ENCODE measurements at places on chromosomes 13 and 19.

DNA sequence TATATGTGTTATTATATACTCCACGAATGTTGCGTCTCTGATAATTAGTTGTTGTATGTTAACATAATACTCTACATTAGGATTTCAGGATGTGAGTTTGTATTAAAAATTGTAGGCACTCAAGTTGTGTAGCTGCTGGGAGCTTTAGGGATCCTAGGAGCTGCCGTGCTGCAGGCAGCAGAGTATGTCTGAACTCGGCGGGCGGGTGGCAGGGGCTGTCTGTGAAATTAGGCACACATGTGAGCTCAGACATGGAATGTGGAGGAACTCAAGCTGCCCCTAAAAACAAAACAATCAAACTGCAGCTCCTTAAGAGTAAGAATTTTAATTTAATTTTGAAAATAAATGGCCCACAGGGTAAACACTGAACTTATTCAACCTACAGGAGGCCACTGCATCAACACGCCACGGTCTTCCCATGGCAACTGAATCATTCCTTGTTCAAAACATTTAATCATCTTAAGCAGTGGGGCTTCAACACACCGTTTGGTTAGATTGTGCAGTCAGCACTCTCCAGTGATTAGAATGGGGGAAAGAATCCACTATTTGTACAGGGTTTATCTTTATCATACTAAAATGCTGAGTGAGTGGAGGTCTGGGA, 22.7 kb downstream of the SERTM1 start:
- no peak for DNase-seq

GRCh38 chr13:64369121-64369520, 2861.0 kb downstream of the PCDH9 start:
- no peak for DNase-seq

DNA sequence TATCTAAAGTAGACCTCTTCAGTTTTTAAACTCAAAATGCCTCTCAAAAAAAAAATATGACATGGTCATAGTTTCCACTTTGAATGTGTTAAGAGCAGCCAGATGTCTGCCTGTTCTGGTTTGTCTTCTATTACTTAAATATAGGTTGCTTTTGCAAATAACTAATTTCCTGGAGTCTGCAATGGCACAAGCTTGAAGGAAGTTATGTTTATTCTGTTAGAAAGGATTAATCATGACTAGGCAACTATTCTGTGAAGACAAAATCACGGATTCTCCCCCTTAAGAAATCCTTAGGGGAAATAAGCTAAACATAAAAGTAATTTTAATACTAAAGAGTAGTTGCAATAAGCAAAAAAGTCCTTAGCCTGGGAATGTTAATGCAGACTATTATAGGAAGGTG, 26.3 kb downstream of the SKA3 start:
- no peak for DNase-seq

- DNase-seq = no peak
Measured at GRCh38 chr19:45577111-45577905, 7.3 kb downstream of the OPA3 start.

DNA sequence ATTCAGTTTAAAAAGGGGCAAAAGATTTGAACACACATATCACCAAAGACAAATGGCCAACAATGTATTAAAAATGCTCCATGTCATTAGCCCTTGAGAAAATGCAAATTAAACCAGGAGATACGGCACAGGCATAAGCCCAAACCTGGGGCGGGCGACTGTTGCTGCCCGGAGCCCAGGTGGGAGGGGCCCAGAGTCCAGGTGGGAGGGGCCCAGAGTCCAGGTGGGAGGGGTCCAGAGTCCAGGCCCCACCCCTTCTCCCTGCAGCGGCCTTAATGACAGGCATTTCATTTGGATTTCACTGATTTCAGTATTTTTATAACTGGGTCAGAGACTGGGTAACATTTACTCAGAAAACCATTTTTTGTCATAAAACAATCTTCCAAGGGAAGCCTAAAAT, 78.2 kb downstream of the RASA3 start:
- no peak for DNase-seq

DNA sequence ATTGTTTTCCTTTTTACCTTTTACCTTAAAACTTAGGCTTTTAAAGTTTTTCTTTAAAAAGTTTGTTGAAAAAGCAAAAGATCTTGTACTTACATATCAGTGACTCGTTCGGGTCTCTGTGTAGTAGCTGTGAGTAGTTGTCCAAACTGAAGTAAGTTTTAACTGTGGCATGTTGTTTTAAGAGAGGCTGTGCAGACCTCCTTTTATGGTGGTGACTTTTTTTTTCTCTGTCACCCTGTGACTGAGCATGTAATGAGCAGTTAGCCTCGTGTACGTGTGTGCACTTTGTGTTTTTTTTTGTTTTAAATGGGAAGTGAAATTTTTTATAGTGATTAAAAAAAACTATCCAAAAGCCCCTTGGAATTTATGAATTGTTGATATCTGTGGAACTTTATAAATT, at the start of gene GPR183:
TSS of gene GPR183 (minus strand) at position 153 of the 400 bp plus-strand sequence. CDS start 11,254 bp downstream, outside the sequence.
- DNase-seq = no peak

DNA sequence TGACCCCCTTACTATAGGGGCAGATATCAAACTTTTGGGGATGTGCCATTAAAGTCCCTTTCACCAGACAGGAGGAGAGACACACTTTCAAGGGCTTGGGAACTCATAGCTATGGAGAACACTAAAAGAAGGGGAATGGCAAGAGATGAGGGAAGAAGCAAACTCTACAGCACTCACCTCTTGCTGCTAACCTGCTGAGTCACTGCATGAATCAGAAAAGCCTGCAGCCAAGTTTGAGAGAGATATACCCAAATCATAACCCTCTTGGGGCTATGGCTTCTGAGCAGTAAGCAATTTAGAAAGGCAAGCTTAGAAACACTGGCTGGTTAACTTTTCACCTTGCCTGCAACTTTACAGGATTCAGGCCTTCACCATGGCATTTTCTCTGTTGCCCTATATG, 1028.0 kb downstream of the UQCRFS1 start:
- no peak for DNase-seq

DNA sequence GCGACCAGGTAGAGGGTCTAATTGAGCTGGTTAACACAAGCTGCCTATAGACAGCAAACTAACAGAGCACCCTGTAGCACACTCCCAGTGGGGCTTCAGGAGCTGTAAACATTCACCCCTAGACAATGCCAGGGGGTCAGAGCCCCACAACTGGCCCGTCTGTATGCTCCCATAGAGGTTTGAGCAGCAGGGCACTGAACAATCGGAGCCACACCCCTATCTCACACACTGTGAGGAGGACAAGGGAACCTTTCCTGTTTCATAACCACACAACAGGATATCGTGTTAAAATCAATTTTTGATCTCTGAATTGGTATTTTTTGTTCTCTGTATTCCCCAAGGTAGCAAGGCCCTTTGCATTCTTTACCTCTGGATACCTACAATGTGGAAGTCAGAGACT, 266.1 kb downstream of the SPRY2 start:
- no peak for DNase-seq

DNA sequence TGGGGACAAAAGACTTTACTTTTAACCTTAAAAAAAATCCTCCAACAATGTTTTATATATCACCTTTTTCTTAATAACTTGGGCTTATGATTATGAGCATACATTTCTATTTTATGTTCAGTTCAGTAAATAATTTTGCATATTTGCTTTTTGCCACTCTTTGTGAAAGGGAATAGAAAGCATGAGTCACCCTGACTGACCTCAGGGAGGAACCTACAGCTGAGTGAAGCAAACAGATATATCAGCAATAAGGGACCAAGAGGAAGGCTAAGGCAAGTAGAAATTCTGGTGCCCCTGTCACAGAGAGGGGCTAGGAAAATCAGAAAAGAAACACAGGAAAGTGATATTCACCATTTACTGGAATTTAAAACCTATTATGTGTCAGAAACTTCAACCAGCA, 37.2 kb upstream of the SOHLH2 start:
- no peak for DNase-seq

GRCh38 chr19:53875602-53876325, 6.2 kb upstream of the PRKCG start:
- no peak for DNase-seq

- no peak for DNase-seq
Measured at GRCh38 chr13:97540696-97541095, 106.7 kb downstream of the RAP2A start.

- no peak for DNase-seq
Measured at GRCh38 chr13:21684576-21684975, 13.7 kb downstream of the FGF9 start.

DNA sequence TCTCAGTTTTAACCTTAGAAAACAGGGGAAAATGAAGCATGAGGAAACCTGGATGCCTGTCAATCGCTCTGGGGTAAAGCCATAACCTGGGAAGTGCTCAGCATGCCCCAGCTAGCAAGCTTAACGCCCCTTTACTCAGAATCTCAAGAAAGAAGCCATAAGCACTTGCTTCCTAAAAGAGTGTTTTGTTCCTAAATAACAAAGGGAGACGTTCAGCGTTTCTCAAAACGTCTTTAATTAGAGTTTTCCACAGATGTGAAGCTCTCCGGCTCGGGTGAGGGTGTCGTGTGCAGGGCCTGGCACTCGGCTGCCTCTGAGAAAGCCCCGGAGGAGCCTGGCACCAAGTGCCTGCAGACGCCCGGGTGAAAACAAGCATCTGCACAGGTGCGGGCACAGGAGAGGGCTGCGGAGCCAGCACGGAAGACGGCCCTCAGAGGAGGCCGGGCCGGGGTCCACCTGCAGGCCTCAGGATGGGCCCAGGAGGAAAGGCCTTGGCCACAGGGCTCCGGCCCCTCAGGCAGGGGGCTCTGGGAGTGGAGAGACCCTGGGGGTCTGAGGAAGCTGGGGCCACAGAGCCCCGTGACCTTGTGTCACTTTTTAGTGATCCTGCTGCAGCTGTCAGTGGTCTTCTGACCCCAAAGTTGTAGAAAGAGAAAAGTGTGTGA, 6.2 kb downstream of the GAS6 start:
- DNase-seq = no peak

GRCh38 chr19:12484011-12484370, 625 bp downstream of the ZNF709 start:
- DNase-seq = no peak

- no peak for DNase-seq
Measured at GRCh38 chr19:47411101-47411500, 8.2 kb downstream of the MEIS3 start.

- no peak for DNase-seq
Measured at GRCh38 chr19:54729416-54730188, 5.4 kb downstream of the KIR3DL3 start.

DNA sequence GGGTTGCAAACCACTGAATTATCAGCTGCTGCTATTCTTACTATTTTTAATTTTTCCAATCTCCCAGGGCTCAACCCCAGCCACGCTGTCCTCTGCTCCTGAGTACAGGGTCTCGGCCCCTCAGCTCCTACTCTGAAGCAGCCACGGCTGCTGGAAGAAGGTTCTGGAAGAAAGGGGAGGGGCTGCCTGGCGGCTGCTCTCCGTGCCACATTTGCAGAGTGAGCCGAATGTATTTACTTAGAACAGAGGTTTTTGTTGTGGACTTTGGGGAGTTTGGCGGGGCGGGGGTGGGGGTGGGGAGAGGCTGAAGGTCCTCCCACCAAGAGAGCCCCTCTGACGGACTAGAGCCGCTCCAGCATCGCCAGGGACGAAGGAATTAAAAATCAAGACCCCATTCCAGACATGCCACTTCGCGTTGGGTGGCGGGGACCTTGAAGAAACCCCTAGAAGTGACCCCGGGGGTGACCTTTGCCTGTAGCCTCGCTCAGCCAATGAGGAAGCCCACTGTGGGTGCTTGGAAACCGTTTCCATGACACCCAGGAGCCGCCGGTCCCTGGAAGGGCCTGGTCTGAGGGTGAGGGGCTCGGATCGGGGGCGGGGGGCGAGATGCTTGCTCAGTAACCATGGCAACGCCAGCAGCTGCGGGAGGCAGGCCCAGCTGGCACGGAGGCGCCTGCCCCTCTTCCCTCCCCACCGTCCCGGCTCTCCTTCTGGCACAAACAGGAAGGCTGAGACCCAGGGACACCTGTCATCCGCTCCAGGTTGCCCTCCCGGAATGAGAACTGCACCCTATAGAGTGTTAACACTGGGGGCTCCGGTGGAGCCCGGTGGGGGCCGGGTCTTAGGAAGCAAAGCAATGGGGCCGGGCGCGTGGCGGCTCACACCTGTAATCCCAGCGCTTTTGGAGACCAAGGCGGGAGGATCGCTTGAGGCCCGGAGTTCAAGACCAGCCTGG, 54.2 kb upstream of the PTPRS start:
- DNase-seq = no peak

DNA sequence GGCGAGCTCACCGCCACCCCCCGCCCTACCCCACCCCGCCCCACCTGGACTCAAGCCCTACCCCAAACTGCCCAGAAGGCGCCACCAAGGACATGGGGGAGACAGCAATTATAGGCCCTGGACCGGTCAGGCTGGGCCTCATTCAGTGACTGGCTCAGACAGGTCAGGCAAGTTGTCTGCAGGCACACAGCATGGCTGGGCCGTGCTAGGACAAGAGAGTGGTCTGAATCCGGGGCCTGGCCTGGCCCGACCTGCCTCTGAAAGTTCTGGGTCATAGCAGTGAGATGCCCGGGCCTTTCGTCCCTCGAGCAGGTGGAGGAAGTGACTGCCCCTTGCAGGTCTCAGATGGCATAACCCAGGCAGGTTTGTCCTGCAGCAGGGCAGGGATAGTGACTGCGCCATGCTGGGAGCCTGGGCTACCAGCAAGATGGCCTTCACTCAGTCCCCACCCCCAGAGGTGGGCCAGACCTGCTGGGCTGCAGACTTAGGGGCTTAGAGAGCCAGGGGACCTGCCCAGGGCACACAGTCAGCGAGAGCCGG, 21.0 kb downstream of the COMP start:
- DNase-seq = no peak

- no peak for DNase-seq
Measured at GRCh38 chr19:35639321-35639639, 2.3 kb upstream of the ETV2 start.

DNA sequence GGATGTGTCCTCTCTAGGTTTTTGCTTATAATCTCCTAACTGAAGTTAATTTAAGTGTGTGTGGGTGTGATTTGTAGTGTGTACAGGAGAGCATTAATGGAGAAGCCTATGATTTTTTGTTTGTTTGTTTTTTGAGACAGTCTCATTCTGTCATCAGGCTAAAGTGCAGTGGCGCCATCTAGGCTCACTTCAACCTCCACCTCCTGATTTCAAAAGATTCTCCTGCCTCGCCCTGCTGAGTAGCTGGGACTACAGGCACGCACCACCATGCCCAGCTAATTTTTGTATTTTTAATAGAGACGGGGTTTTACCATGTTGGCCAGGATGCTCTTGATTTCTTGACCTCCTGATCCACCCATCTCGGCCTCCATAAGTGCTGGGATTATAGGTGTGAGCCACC, 20.6 kb downstream of the ZNF701 start:
- DNase-seq = no peak

Data from omental fat pad (tissue), 4 donors.